ENCODE measurements at places on chromosomes 7 and 10.

GRCh38 chr10:111872591-111872990 is 311.0 kb downstream of the GPAM start:
- DNase-seq: no peak

- no peak for DNase-seq
Observed at GRCh38 chr7:30168835-30169573, 34.2 kb downstream of the MTURN start.

DNA sequence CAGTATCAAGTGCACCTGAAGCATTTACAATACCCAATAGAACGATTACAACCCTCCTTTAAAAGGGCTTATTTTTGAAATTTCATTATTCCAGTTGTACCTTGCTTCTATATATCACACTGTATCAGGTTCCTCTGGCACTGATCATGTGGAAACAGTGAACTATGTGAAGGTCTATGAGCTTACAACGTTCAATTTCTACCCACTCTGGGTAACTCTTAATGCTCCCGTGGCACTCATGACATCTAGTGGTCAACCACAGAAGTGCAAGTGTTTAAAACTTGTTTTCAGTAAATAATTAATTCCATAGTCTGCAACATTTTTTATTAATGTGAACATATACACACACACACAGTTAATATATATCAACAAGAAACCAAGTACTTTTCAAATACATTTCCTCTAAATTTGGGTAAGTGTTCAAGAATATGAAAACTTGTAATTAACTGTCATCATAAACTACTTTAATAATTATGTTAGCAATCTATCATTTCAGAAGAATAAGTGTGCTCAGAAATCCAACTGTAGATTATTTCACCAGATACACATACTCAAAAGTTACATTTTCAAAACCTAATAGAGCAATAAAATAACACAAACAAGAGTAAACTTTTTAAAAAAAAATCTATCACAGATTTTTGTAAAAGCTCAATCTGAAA is 61.0 kb downstream of the MPP7 start:
- DNase-seq: peak; percentile 22

DNA sequence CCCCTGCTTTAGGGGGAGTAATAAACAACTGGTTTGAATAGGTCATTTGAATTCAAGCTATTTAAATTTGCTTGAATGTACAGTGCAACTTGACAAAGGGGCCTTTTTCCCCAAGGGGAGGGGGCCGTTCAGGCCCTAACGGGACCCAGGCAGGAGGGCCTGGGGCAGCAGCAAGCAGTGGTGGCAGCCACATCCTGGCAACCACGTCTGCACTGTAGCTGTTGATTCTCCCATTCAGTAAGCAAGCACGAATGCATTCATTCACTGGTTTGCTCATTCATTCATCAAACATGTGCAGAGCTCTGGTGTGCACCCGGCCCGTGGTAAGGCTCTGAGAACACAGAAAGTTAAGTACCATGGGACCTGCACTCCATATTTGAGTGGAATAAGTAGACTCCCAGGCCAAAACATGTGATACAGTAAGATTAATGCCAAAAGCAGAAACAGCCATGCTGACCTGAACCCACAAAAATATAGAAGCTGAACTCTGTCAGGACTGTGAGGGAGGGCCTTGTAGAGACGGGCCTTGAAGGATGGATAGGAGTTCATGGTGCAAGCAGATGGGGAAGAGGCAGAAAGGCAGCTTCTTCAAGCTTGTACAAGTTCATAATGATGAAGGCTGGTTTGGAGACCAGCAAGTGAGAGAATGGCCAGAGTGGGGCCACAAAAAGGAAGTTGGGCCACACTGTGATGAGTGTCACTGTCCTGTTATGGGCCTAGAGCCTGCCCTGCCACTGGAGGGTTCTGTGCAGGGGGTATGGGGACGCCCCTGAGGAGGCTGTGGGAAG is 29.3 kb upstream of the C10orf53 start:
- no peak for DNase-seq

DNA sequence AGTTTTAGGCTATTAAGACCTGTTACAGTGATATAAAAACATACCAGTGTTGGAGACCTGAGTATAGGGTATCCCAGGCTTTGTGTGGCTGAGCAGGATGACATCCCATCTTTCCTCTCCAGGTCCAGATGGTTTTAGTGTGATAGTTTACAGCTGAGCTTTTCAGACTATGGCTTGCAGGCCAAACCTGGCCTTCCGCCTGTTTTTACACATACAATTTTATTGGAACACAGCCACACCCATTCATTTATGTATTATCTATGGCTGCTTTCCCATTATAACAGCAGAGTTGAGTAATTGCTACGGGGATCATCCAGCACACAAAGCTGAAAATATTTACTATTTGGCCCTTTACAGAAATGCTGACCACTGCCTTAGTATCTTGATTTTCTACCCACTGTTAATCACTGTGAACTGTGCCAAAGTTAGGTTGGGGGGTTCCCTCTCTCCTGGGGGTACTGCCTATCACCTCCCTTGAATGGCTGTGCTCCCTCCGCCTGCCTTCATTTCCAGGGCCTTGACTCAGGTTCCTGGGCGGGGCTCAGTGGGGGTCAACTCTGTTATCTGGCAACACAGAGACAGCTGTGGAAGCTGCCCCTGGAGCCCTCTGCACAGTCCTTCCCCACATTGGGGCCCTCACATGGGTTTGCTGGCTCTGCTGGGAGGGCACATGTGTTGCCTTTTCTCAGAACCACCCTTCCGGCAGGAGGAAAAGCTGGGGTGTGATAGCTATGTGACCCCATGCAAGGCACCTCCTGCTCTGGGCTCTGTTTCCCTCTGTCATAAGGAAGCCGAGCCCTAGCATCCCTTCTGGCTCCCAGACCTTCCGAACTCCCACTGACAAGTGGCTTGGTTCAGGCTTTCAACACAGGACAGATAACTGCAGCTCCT is 40.3 kb upstream of the SH2D4B start:
- DNase-seq: no peak

- DNase-seq: no peak
Observed at GRCh38 chr10:89301232-89301631, 614 bp upstream of the IFIT2 start.

- no peak for DNase-seq
Observed at GRCh38 chr10:104910712-104911111, 269.6 kb downstream of the SORCS3 start.

GRCh38 chr7:101021703-101022102 is 1.8 kb downstream of the MUC17 start:
- DNase-seq: no peak

DNA sequence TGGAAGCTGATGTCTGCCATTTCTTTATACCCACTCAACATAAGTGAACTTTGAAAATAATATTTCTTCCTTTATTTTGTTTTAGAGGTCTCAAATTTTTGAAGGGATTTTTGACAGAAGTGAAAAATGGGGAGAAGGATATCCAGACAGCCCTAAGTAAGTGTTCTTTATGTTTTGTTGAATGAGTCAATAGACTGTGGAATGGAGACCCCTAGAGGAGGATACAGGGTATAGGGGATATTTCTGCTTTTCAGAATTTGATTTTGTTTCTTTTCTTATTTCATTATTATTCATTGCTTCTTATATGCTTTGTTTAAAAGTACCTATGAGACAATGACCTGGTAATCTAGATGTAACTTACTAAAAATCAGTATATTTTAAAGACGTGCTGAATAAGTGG is 34.4 kb downstream of the PLEKHA8 start:
- no peak for DNase-seq

- no peak for DNase-seq
Observed at GRCh38 chr7:42077271-42078135, 159.5 kb downstream of the GLI3 start.

GRCh38 chr7:76338298-76339084 is 20.3 kb downstream of the YWHAG start:
- DNase-seq: no peak

DNA sequence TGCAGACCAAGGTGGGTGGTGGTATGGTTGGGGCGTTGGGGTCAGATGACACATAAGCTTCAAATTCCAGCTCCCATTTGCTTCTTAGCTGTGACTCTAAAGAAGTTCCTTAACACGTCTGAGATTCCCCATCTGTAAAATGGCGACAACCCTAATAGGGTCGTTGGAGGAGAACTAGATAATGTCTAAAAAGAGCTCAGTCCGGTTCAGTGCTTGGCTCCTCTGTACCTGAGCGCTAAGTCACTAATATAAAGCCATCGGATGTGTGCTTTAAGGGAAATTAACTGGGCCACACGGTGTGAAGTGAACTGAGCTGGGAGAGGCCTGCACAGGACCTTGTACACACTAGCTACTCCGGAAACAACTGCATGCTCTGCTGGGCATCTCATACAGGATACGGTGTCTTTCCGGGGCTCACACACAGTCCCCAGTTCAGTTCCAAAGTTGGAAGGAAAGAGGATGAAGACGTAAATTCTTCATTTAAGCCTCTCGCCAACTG is 476 bp upstream of the ZFYVE27 start:
- no peak for DNase-seq

GRCh38 chr10:61749291-61749690 is 86.6 kb downstream of the CABCOCO1 start:
- DNase-seq: no peak

Data from NCI-H524 treated with DMSO at 0.1 percent for 48 hours (cell line).